ENCODE measurements at places on chromosomes 6 and 20. TPM values are rescaled to one million over a fixed set of nuclear protein-coding genes. Genes with fewer than 3 reads are reported as not detected.

- DNase-seq: no peak
Measured at GRCh38 chr6:158780988-158781691, 38.0 kb downstream of the EZR start.

- DNase-seq: peak; percentile 90
Measured at GRCh38 chr20:50283922-50284810, 93.5 kb downstream of the CEBPB start.

DNA sequence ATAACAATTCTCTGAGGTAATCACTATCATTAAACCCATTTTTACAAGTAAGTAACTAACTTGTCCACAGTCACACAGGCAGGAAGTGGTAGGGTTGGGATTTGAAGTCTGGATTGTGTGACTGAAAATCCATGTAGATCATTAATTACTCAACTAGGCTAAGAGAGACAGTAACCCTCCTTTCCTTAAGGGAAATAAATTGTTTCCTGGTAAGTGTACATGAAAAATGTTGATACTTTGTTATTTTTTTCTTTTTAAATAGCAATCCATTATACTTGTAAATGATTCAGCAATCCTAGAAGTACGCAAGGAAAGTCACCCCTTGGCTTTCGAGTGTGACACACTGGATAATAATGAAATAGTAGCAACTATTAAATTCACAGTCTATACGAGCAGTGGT is 11.6 kb downstream of the SPACA1 start:
- DNase-seq: no peak

GRCh38 chr6:155523821-155524651 is 68.4 kb upstream of the NOX3 start:
- DNase-seq: no peak

FOXP4 gene
- 30.0 TPM for total RNA-seq

DNA sequence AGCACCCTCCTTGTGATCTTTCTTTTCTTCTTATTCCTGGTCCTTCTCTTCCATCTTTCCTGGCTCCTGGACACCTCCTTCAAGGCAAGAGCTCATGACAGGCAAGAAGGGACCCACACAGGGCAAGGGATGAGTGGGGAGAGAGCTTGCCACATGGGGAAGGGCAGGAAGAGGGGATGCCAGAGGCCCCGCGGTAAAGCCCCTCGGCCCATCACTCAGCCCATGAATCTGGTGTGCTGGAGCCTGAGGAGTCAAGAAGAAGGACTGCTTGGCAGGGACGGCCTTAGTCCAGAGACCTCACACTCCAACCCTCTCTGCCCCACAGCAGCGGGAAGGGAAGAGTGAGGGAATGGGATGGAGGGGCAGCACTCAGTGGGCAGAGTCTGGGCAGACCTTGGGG is 52.3 kb upstream of the SAYSD1 start:
- no peak for DNase-seq

GRCh38 chr6:51301962-51302361 is 483.3 kb downstream of the TFAP2B start:
- no peak for DNase-seq

SLC17A2 gene
- not detected for total RNA-seq

Measured in lower lobe of right lung (tissue), 2 donors.